ENCODE measurements at places on chromosomes 12 and 14. TPM values are rescaled to one million over a fixed set of nuclear protein-coding genes. Genes with fewer than 3 reads are reported as not detected.

DNA sequence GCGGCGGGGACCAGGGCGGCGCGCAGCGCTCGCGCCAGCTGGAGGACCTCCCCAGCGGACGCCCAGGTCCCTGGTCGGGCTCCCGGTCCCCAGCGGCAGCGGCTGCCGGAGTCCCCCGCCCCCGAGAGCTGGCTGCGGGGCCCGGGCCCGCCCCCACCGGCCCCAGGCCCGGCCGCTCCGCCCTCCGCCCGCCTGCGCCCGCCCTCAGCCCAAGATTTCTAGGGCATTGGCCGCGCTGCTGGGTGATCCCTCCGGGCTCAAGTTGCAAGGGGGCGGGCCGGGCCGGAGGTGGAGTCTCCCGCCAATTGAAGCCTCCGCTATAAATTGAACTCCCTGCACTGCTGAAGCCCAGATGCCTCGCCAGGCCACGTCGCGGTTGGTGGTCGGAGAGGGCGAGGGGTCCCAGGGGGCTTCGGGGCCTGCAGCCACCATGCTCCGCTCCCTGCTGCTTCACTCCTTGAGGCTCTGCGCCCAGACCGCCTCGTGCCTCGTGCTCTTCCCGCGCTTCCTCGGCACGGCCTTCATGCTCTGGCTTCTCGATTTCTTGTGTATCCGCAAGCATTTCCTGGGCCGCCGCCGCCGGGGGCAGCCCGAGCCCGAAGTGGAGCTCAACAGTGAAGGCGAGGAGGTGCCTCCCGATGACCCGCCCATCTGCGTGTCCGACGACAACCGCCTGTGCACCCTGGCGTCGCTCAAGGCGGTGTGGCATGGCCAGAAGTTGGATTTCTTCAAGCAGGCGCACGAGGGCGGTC is at the start of gene DIO3:
Gene DIO3, plus strand, starts transcription at position 351 of the 752 bp plus-strand sequence.
- H3K27me3 ChIP-seq: peaks cover 90% of the 10 kb centered on the region
- DNase-seq: no peak
- no peak within 1 kb of the TSS for H3K4me3 ChIP-seq
- H3K4me1 ChIP-seq: peaks cover 12% of the 10 kb centered on the region
- no peaks in the 10 kb centered on the region for H3K36me3 ChIP-seq

DNA sequence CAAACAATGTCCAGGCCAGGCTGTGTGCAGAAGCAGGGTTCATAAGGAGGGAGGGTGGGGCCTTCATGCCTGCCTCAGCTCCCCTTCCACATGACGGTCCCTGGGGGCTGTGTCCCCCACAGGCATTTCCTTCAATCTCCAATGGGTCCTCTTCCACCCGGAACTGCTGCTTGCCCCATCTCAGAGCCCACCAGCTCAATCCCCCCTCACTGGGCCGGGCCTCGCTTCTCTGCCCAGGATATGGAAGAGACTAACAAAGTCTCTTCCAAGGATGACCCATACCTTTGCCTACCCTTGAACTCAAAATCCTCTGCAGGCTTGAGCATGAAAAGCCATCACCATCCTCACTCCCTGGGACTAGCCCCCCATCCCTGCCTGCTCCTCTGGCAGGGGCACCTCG is 28.4 kb upstream of the FAM181A start:
- no peaks in the 10 kb centered on the region for H3K27me3 ChIP-seq
- peaks cover 10% of the 10 kb centered on the region for H3K4me1 ChIP-seq
- no peak overlapping the region for H3K27ac ChIP-seq
- no peak overlapping the region for H3K4me3 ChIP-seq
- DNase-seq: no peak
- no peaks in the 10 kb centered on the region for H3K36me3 ChIP-seq

GRCh38 chr12:62468397-62468796 is 1.8 kb downstream of the MON2 start:
- no peak overlapping the region for H3K4me3 ChIP-seq
- no peak for DNase-seq
- H3K36me3 ChIP-seq: no peaks in the 10 kb centered on the region
- no peaks in the 10 kb centered on the region for H3K4me1 ChIP-seq
- no peaks in the 10 kb centered on the region for H3K27me3 ChIP-seq

The NINJ2 gene
- not detected for total RNA-seq

DNA sequence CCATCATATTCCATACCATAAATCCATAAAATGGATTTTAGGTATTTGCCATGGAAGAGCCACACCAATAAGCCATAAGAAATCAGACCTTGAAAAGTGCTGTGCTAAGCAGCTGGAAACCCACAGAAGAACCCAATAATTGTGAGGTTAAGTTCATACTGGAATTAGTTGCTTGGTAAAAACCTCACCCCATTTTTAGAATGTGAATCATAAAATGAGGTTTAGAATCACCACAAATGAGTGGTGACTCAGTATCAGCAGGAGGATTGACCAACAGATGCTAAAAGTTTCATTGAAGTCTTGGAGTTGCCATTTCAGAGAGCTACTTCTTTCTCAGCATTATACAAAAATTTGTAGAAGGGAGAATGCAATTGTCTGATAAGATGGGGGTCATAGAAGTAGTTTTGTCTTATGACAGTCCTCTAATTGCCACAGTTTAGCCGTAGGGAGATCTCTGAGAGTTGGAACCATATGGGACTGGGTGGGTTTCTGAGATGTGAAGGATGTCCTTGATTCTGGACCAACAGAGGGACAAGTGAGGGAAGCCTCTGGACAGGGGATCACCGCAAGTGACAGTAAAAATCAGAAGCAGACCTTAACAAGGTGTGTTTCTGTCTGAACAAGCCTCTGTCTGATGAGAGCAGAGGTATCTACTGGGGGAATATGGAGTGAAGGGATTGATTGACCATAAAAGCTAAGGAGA is 1.4 kb upstream of the STON2 start:
- no peaks in the 10 kb centered on the region for H3K4me1 ChIP-seq
- DNase-seq: no peak
- peaks cover 11% of the 10 kb centered on the region for H3K36me3 ChIP-seq
- no peaks in the 10 kb centered on the region for H3K27me3 ChIP-seq

- no peaks in the 10 kb centered on the region for H3K36me3 ChIP-seq
- H3K27ac ChIP-seq: no peak overlapping the region
- no peaks in the 10 kb centered on the region for H3K27me3 ChIP-seq
- H3K4me1 ChIP-seq: no peaks in the 10 kb centered on the region
- no peak overlapping the region for H3K4me3 ChIP-seq
Observed at GRCh38 chr12:26402648-26403047, 207.3 kb downstream of the SSPN start.

- H3K4me1 ChIP-seq: no peaks in the 10 kb centered on the region
- H3K4me3 ChIP-seq: no peak overlapping the region
- no peaks in the 10 kb centered on the region for H3K27me3 ChIP-seq
- no peak overlapping the region for H3K27ac ChIP-seq
Observed at GRCh38 chr14:86038387-86039042, 508.6 kb downstream of the FLRT2 start.

- no peak overlapping the region for H3K4me3 ChIP-seq
- DNase-seq: no peak
- H3K4me1 ChIP-seq: peaks cover 8% of the 10 kb centered on the region
- no peaks in the 10 kb centered on the region for H3K27me3 ChIP-seq
Observed at GRCh38 chr14:64950889-64951288, 8.3 kb upstream of the GPX2 start.

The MRPL52 gene
- 172 TPM for total RNA-seq

The DUSP16 gene
- total RNA-seq: 55.9 TPM

DNA sequence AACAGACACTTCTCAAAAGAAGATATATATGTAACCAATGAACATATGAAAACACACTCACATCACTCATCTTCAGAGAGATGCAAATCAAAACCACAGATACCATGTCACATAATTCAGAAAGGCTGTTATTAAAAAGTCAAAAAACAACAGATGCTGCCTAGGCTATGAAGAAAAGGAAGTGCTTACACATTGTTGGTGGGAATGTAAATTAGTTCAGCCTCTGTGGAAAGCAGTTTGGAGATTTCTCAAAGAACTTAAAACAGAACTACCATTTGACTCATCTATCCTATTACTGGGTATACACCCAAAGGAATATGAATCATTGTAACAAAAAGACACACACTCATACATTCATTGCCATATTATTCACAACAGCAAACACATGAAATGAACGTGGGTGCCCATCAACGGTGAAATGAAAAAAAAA is 35.1 kb downstream of the EIF2S3B start:
- no peaks in the 10 kb centered on the region for H3K36me3 ChIP-seq
- no peak overlapping the region for H3K27ac ChIP-seq
- H3K27me3 ChIP-seq: no peaks in the 10 kb centered on the region
- no peaks in the 10 kb centered on the region for H3K4me1 ChIP-seq

The GPR132 gene
- not detected for total RNA-seq

- no peak within 1 kb of the TSS for H3K27ac ChIP-seq
- H3K27me3 ChIP-seq: no peaks in the 10 kb centered on the region
- H3K36me3 ChIP-seq: no peaks in the 10 kb centered on the region
- no peak for DNase-seq
- H3K4me3 ChIP-seq: no peak within 1 kb of the TSS
Observed at GRCh38 chr12:52434081-52434733, at the start of gene KRT75. TSS of gene KRT75 (minus strand) at chr12:52434371. CDS start at chr12:52434304, 67 bp downstream.

DNA sequence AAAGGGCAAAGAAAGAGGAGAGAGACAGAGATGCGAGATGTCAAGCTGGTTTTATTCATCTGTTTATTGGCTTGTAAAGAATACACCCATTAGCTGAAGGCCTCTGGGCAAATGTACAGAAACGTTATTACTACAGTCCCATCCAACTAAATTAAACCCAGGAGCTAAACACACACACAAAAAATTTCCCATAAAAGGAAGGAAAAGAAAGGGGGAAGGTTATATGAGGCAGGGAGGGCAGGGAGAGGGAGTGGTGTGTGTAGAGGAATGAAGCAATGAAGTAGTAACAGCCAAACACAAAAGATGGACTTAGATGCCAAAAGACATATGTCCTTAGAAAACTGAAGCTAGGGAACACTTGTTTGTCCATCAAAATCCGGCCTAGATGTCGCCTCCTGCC is 3.1 kb upstream of the MFAP5 start:
- no peaks in the 10 kb centered on the region for H3K27me3 ChIP-seq
- no peak for DNase-seq
- no peak overlapping the region for H3K4me3 ChIP-seq
- H3K4me1 ChIP-seq: no peaks in the 10 kb centered on the region

DNA sequence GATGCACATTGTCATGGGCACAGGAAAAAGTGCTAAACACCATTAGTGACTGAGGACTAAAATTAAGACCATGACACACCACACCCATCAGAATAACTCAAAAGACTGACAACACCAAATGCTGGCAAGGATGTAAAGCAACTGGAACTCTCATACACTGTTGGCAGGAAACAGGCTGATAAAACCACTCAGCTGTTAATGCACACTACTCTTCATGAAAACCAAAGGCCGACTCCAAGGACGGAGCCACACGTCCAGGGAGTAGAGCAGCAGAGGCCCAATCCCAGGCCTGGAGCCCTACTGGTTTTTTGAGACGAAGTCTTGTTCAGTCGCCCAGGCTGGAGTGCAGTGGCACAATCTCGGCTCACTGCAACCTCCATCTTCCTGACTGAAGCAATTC is 6.4 kb downstream of the RAD52 start:
- H3K4me3 ChIP-seq: no peak overlapping the region
- no peaks in the 10 kb centered on the region for H3K27me3 ChIP-seq
- no peaks in the 10 kb centered on the region for H3K36me3 ChIP-seq
- no peaks in the 10 kb centered on the region for H3K4me1 ChIP-seq

The SLC10A1 gene
- not detected for total RNA-seq

DNA sequence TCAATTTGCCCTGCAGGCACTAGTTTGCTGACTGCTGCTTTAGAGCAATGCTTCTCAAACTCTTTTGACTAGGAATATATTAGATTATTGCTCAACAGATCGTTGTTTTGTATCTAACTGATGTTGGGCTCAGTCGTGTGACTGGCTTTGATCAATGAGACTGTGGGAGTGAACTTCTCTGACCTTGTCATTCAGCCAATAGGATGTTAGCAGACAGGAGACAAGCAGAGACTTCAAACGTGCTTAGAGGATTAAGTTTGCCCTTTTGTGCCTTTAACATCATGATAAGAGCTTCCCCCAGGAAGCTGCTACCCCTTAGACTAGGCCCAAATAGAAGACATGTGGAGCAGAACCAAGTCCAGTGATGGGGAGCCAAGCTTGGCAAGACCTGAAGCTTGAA is 76.7 kb upstream of the ELK3 start:
- no peak overlapping the region for H3K27ac ChIP-seq
- DNase-seq: no peak
- H3K4me3 ChIP-seq: no peak overlapping the region
- H3K36me3 ChIP-seq: no peaks in the 10 kb centered on the region
- peaks cover 8% of the 10 kb centered on the region for H3K4me1 ChIP-seq
